Activated CD4-positive, alpha-beta T cell treated with anti-CD3 and anti-CD28 coated beads, Interleukin-2, amount 50 U/mL, for 48 hours (primary cell): ENCODE measurements at places on chromosomes 7 and 10.

DNA sequence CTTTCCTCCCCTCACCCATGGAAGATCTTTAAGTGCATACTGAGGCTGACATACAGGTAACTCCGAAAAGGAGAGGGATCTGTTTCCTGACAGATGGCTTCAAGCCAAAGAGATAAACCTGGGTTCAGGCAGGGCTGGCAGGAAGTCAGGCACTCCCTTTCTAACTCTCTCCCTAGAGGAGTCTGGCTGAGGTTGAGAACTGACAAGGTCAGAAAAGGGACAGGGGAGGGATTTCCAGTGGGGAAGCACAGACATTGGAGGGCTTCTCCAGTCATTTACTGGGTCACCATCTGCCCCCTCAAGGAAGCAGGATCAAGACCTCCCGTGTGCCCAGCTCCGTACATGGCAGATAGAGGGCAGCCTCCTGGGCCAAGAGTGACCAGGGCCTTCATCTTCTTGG lies 31.6 kb downstream of the TLX1 start:
- no peak for DNase-seq

DNA sequence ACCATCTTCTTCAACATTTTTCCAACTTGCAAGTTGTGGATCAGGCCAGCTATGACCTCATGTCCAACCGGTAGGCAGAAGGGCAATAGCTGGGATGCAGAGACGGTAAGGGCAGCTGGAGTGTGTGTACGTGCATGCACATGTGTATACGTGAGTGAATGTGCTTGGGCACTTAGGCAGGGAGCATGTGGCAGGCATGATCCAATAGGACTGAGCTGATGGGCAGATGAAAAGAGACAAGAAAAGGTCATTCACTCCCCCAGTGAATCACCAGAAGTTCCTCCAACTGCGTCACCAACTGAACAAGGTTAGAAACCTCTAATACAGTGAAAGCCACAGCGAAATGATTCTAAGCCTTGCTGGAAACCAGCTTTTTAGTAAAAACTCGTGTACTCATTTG lies 176.1 kb downstream of the FGFR2 start:
- DNase-seq: no peak

DNA sequence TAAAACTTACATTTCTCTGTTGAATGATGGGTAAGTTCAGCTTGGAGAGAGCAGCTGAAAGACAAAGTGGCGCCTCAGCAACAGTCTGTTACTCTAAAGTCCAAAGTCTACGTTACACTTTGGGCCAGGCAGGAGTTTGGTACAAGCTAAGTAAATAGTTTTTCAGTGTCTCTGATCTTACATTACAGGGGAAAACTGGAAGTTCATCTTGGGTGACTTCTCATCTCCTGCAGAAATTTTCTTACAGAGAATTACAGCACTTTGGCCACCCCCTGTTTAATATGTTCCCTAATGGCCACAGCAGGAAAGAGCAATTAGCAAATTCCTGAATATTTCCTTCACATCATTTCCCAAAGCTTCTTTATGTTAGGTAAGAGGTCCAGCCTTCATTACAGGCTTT lies 67.1 kb downstream of the ABCC2 start:
- DNase-seq: no peak

DNA sequence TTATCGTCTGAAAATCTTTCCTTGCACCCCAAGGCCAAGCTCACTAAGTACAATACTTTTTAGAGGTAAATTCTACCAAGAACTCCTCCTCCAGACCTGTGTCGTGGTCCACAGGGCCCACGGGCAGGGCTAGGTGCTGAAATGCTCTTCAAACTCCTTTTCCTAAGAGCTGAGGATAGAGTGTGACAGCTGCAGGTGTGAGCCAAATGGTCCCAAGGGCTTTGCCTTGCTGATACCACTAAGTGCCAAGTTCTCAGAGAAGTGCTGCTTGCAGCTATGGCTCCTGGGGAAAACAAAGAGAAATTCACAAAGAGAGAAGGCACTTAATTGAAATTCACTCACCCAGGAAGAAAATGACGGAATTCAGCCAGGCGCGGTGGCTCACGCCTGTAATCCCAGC lies 868.9 kb upstream of the AUTS2 start:
- no peak for DNase-seq

DNA sequence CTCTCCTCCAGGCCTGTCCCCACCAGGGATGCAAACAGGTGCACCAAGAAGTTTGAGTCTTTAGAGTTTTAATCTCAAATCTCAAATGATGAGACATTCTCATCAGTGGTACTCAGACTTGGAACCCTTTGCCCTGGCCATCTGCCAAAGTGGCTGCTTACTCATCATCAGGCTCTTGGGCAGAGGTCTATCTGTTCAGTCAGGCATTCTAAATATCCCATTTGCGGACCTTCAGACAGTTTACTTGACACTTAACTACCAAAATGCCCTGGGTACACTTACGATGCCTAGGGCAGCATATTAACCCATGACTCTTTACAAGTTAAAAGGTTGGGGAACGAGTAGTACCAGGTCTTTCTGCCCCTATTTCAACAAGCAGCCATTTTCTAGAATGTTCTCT lies 61.2 kb upstream of the YAE1 start:
- no peak for DNase-seq
